Caki2 (cell line): ENCODE measurements at places on chromosomes 12 and 14. TPM values are rescaled to one million over a fixed set of nuclear protein-coding genes. Genes with fewer than 3 reads are reported as not detected.

GRCh38 chr12:84384384-84384783 lies 528.2 kb downstream of the SLC6A15 start:
- DNase-seq: no peak

Gene TRHDE
- 26.0 and 36.2 TPM in 2 replicates for total RNA-seq

Gene TMEM229B
- total RNA-seq: not detected in 2 replicates

DNA sequence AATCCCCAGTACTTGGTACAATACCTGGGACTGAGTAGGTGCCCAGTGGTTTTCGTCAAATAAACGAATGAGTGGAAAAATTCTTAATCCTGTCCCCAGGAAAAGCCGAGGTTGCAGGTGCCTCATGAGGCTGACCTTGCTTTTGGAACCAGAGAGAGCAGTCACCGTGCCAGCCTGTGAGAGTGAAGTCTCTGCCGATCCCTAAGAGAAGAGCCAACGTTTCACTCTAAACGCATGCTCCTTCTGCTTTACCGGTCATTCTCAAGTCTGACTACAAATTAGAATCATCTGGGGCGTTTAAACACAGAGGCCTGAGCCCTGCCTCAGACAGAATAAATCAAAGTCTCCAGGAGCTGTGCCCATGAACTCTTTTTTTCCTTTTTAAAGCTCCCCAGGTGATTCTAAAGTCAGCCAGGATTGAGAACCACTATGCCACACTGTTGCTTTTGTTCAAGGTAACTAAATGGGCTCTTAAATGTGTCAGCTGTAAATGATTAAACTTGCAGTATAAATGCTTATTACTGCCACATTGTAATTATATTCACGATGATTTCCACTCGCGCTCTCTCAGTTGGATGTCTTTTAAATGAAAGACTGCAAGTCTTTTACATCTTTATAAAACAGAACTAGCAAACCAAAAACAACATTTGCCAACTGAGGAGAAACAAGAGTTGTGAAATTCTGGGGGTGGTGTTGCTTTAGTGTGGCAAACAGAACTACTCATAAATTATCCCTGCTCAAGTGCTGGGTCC lies 26.9 kb downstream of the TCP11L2 start:
- no peak for DNase-seq

Gene CLEC1B
- not detected in 2 replicates for total RNA-seq

DNA sequence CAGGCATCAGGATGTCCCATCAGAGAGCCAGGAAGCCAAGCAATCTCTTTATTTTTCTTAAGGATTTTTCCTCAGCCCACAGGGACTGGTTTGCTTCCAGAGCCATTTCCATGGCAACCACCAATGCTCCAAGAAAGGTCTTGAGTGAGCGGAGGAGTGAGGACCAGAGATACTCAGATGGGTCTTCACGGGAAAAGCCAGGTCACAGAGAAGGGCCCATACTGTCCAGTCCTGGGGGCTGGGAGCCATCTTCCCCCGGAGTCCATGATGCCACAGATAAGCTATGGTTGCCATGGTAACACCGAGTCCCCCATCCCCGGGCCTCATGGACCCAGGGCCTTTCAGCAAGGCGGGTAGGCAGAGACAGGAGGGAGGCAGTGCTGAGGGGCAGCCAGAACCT lies 28.6 kb downstream of the CMKLR1 start:
- DNase-seq: no peak

- DNase-seq: no peak
Observed at GRCh38 chr12:69425417-69425816, 44.8 kb upstream of the FRS2 start.

Gene GALNT9
- 14.1 and 14.6 TPM in 2 replicates for total RNA-seq

Gene TAS2R20
- not detected in 2 replicates for total RNA-seq

Gene ABCD2
- not detected in 2 replicates for total RNA-seq

Gene ADAM21
- not detected in 2 replicates for total RNA-seq

DNA sequence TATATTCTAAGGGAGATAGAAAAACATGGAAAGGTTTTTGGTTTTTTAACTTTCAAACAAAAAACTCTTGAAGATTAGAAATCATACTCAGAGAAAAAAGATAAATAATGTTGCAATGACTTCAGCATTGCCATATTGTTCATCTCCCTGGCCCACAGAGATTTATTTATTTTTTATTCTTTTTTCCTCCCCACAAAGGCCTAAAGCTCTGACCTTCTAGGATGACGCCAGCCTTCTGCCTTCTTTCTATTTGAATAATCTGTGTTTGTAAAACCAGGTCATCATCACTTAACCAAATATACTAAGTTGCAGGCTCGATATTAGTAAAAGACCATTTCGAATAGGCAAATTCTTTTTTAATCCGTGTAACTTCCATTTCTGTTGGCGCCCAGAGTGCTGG lies 4.4 kb upstream of the DCP1B start:
- no peak for DNase-seq

DNA sequence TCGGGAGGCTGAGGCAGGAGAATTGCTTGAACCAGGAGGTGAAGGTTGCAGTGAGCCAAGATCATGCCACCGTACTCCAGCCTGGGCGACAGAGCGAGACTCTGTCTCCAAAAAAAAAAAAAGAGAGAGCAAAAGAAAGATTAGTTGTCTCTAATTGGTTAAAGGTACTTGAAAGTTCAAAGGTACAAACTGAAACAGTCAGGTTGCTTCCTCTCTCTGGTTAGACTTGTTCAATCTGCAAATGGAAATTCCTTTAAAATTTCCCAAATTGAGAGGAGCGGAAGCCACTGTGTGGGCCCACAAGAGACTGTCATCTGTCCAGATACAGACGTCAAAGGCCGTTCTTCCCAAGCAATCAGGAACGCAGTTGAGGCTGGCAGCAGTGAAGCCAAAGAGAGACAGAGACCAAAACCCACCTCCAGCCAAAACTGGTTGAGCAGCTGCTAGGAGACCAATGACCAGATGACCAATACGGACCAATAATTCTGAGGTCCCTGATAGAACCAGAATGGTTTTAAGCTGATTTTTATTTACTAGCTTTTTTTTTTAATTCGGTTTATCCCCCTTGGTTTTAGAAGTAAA lies 63.6 kb downstream of the GCH1 start:
- DNase-seq: no peak

DNA sequence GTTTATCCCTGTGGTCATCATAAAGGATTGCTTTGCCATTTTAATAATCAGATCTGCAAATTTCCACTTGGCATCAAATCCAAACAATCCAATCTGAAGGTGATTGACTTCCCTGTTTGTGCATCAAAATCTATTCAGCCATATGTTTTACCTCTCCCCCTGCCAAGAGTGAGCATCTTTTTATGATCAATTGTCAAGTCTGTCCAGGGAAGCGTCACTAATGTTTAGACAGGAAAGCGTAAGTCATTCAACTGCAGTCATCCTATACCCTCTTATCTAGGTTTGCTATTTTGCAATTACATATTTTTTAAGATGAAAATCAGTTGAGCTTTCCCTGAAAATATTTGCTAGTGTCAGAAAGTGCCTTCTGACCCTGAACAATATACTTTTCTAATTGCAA lies 1224.1 kb upstream of the SEL1L start:
- DNase-seq: no peak

- DNase-seq: no peak
Observed at GRCh38 chr14:70842851-70843462, 33.6 kb upstream of the MAP3K9 start.

- DNase-seq: no peak
Observed at GRCh38 chr12:1205512-1206060, 214.6 kb downstream of the ERC1 start.

- DNase-seq: peak; percentile 21
Observed at GRCh38 chr12:48021485-48022179, 17.4 kb upstream of the COL2A1 start.

DNA sequence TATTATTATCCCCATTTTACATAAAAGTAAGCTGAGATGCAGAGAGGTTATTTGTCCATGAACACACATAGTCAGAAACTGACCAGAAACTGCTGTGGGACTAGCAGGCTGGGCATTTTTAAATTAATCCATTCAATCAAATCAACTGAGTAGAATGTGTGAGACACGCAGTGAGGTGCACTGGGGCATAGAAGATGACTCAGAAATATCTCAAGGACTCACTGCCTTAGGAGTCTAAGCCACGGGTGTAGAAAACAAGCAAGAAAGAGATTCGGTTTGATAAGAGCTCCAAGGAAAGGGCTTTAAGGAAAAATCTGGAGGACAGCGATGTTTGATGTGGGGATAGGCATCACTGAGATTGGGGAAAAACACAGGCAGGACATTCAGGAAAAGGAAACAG lies 127.8 kb downstream of the ANO2 start:
- DNase-seq: peak; percentile 37

DNA sequence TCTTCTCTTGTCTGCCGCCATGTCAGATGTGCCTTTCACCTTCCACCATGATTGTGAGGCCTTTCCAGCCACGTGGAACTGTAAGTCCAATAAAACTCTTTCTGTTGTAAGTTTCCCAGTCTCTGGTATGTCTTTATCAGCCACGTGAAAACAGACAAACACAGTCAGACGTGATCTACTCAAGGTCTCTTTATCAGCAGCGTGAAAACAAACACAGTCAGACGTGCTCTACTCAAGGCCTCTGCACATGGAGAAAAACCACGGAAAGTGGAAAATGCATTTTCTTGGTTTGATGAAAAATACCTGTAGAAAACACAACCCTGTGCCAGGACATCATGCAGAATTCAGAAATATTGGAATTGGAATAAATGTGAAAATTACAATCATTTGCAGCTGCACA lies 1115.7 kb downstream of the TMEM121 start:
- DNase-seq: no peak

DNA sequence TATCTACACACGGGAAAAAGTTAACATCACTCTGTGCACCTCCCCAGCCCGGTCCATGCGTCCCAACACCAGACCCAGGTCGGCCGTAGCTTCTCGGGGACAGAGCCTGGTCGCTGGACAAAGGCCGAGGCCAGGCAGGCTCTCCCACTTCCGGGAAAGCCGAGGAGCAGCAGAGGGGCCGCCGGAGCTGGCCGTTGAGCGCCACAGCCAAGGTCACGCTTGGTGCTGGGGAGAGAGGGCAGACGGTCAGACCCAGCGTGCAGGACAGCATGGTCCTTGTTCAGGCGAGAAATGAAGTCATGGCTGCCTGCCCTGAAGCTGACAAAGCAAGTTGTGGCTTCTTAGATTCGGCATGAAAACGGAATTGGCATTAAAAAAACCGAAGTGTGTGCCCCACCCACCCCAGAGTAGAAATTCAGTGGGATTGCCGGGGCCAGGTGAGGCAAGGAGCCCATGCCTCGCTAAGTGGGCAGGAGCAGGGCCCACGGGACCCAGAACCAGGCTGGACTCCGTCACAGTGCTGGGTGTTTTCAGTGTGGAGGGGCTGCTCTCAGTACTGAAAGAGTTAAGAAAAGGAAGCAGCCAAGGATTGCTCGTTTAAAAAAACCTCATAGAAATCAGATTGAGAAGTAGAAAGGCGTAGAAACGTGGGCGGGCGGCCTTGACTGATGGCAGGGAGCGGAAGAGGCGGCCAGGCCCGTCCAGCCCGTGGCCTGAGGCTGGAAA lies 4.3 kb downstream of the ARL6IP4 start:
- DNase-seq: no peak

DNA sequence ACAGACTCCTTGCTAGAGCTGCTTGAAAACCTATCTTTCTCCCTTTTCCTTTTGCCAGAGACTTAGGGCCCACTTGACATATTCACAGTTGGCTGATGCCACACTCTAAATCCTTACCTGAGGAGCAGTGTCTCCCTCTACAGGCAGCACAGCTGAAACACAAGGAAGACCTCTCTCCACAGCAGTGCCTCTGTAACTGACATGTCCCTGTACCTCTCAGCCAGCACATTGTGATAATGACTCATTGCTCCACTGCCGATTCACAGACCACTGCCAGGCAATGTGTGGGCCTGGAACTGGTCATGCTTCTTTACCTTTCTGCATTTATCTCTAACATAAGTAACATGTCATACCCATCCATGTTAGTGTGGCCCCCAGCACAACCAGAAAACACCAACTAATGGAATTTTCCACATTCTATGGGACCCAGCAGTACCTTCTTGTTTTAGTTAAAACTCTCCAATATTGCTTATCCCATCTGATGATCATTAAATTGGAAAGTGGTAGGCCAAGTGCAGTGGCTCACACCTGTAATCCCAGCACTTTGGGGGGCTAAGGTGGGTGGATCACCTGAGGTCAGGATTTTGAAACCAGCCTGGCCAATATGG lies 56.5 kb downstream of the GTF2A1 start:
- DNase-seq: peak; percentile 86

DNA sequence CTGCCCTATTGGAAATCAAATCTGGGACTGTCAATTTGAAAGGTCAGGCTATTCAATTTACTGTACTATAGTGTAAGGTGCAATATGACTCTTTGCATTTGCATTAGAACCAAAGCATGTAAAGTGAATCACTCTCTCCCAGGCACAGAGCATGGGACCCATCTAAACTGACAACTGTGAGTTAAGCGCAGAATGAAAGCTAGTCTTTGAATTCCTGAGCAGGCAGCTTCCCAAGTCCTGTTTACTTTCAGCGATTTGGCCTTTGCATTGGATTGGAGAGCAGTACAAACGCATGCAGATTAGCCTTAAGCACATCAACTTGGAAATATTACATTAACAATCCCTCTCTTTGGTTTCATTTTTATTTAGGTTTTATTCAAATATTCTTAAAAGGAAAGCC lies 74.6 kb downstream of the RERG start:
- DNase-seq: no peak

DNA sequence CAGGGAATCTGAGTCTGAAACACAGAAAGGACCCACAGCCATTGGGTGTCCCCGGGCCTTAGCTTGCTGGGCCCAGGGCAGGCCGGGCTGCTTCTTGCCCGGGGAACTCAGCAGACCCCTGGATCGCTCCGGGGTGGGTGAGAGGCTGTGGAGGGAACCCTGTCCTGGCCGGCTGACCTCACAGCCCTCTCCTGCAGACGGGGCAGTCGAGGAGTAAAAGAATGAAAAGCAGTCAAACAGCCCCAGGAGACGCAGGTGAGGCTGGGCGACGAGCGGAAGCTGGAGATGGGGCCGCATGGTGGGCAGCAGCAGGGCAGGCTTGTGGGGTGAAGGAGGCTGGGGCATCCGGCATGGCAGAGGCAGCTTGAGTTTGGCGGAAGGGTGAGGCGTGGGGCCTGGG lies 57.0 kb downstream of the KIF26A start:
- no peak for DNase-seq

DNA sequence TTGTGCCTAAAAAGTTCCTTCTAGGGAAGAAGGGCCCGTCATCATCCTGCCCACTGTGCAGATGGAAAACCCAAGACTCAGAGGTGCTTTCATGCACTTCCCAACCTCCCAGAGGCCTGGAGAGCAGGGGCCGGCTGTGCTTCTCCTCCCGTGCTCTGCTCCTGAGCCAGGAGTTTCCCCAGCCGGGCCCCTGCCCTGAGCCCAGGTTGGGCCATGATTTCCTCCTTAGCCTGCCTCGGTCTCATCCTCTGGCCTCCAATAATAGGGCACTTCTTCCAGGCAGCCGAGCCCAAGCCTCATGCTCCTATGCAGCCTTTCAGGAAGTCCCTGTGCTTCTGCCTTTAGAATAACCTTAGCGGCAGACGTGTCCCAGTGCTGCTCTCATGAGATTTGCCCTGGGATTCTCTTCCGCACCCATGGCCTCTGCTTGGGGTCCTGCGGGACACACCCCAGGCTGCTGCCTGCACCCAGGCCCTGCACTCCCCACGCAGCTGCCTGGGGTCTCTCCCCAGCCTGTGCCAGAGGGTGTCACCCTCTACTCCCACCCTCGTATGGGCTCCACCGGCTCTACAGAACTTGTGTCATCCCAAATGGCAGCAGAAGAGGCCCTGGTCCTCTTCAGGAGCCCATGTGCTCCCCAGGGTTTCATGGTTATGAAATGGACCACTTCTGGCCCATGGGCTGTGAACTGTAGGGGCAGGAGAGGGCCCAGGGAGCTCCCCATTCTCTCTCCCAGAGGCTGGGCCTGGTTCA lies 359.3 kb downstream of the ADGRD1 start:
- DNase-seq: no peak

- DNase-seq: no peak
Observed at GRCh38 chr12:53770281-53770680, 18.5 kb upstream of the CISTR start.
